ENCODE measurements at places on chromosomes 7 and 10.
A peak's percentile ranks its signal among the peaks of the same experiment; 100 is the strongest.

GRCh38 chr10:130423455-130424305, 287.5 kb downstream of the GLRX3 start:
- no peak for DNase-seq

DNA sequence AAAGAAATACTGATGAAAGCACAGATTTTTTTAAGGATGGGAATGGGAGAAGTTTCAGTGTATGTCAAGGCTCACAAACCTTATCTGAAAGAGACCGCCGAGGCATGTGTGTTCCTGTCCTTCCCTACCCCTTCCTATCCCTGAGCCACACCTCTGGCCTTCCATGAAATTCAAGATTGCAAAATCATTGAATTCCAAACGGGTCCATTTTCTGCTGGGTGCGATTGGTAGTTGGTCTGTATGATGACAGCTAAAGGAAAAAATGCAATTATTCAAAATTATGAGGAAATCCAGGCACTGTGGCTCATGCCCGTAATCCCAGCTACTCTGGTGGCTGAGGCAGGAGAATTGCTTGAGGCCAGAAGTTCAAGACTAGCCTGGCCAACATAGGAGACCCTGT, 170.1 kb downstream of the ARHGAP12 start:
- DNase-seq, result no peak

DNA sequence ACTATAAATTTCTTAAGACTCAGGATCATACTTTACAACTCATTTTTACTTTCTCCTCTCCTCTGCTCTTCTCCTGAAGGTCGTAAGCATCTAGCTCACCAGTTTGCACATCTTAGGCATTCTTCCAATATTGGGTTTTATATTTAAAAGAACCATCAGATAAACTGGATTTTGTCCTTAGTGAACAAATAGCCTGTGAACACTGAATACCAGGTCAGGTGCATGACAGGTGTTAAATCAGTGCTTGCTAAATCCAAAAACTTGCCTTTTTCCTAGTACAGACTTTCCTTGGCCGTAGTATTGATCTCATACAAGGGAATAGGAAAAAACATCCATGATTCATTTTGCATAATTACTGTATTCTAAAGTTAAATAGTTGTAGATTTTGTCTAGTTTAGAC, 53.0 kb downstream of the ARMC3 start:
- no peak for DNase-seq

- no peak for DNase-seq
Measured at GRCh38 chr7:44261240-44261639, 60.5 kb downstream of the YKT6 start.

GRCh38 chr10:130707389-130707979, 571.3 kb downstream of the GLRX3 start:
- no peak for DNase-seq

DNA sequence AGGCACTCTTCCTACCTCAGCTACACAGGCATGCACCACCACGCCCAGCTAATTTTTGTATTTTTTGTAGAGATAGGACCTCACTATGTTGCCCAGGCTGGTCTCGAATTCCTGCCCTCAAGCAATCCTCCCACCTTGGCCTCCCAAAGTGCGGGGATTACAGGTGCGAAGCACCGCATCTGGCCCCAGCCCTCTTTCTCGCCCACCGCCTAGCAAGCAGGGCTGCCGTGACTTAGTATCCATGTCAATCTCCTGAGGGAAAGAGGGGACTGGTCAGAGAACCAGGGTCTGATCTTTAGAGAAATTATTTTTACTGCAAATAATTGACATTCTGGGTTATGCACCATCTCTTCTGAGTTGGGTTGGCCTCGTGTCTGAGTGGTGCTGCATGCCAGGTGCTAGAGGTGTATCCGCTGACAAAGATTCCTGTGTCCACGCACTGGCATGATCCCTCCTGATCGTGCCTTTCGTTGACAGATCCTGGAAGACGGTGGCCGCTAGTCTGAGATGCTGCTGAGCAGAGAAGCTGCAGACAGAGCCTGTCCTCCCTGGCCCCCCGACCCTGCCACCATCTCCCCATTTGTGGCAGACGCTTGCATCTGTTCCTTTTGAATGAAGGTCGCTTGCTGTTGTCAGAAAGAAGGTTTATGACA, 22.7 kb downstream of the WIPI2 start:
- DNase-seq, result no peak

GRCh38 chr10:92880233-92880861, 32.0 kb downstream of the EXOC6 start:
- no peak for DNase-seq

- DNase-seq, result no peak
Measured at GRCh38 chr10:101476383-101476782, 111.7 kb downstream of the POLL start.

DNA sequence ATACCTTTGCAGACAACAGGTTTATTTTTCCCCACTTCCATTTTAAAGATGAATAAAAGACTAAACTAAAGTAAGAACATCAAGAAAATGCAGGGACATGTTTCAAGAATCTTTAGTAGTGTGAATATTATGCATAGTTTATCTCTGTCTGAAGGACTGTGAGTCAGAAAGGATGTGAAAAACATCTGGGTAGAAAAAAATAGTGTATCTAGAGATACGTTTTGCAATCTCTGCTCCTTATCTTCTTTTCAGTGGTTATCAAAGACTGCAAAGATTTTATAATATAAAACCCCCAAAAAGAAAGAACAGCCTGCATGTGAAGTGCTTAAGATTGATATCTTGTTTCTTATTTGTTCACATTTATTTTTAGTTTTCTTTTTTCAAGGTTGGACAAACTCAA, 101.9 kb upstream of the ARHGAP21 start:
- DNase-seq, result no peak

DNA sequence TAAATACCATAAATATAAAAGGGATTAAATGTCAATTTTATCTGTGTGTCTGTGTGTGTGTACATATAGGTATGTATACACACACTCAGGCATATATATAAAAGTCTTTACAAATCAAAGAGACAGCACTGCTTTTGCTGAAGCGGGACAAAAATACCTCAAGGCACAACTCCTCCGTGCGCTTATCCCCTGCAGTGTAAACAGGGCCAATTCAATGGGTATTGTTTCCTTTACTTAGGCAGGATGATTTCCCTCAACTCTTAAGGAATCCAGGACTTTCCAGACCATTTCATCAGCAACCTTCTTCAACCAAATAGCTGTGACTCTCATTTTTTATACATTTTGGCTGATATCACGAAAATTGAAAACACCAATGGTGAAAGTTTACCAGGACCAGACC, 227.7 kb downstream of the CRPPA start:
- DNase-seq, result no peak

DNA sequence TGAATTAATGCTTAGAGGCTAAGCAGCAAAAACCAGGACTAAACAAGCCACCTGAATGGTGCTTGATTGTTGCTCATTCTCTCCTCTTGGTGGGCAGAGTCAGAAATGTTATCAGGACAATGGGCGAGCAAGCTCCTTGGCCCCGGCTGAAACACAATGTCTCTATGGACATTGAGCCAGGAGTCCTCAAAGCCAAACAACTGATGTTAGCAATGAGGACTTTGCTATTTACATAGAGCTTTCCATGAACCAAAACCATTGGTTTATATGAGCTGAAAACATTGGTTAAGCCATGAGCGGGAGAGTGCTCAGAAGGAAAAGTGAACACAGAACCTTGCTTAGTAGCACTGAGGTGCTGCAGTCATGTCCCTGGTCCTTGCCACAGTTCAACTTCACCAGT, 21.5 kb upstream of the NPVF start:
- DNase-seq, result no peak

DNA sequence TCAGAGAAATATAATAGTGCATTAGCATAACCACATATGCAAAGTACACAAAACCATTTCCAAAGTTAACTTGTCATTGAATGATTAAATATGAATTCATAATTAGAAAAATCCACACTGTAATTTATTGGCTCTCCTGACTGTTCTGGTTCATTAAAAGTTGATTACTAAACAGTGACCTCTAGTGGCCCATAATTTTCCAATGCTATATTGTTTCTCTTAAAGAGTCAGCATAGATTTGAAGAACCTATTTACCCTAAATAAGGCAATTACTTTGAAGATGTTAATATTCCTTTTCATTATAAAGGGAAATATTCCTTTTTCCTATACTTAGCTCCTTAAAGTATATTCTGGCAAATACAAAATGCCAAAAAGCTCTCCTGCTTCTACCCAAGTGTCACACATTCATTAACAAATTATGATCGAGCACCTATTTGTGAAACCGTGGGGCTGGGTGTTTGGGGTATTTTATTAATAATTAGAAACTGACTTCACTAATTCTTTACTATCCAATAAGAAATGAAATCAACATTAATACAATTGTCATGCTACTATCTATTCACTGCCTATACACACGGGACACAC, 86.2 kb downstream of the HIBADH start:
- no peak for DNase-seq

DNA sequence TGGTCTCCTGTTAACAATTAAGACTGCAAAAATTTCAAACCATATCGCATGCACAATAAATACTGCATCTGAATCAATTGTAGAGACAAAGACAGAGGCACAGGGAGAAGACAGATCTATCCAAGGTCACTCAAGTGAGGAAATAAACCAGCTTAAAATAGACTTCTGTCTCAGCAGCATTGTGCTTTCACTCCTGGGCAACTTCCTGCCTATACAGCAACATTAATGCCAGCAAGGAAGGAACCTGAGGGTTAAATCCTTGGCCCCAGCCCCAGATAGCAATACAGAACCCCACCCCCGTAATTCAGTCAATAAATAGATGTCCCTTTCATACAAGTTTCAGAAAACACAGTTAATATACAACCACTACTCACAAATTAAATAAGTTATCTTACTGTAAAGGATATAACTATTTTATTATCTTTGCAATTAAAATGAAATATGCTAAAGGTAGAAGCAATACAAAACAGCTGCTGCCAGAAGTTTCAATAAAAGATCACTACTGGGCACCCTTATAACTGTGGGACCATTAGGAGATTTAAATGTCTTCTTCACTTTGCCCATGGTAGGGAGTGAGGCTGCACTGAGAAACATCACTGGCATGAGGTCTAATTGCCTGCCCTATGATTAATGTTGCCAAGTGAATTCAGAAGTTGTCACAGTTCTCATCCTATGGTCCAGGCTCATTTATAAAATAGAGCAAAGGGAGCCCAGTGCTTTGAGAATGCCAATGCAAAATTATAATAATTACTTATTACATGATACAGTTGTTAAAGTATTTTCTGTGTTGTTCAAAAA, 49.4 kb downstream of the CAV1 start:
- DNase-seq, result no peak

DNA sequence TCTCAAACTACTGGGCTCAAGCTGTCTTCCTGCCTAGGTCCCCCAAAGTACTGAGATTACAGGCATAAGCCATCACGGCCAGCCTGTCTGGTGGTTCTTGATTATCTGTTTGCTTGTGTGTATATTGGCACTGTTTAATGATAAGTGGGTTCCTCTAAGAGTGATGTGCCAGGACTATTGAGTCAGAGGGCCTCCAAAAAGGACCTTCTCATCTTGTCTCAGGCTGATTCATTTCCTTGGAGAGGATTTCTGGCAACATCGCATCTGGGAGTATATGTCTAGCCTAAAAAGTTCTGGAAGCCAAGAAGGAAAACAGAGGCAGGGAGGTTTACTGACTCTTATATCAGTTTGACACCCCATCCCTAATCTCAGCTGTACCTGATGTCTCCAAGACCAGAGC, 27.1 kb upstream of the AKAP9 start:
- no peak for DNase-seq

- peak; percentile 48 for DNase-seq
Measured at GRCh38 chr7:155998328-155998691, 186.0 kb upstream of the SHH start.

DNA sequence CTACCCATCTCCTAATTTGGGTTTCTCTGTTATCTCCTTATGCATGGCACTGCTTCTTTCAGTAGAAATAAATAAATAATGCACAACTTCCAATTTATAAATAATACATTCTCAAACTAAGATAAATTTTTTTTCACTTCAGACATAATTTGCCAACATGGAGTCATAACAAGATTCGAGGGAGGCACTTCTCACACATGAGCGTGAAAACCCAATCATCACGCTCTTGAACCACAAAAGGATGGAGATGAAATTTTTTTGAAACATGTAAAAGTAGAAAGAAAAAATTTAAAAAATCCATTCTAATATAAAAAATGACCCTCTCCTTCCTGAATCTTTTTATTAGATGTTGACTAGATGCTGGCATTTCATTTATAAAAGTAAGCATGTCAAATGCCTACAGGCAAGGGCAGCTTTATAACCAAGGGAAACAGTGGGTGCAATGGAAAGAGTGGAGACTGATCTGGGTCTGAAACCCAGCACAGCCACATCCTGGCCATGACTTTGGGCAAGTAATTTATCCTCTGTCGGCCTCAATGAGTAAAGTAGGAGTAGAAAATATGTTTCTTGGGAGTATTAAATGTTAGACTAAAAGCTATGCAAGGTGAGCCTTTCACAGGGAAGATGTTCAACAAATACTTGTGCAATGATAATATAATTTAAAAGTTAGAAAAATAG, 185.0 kb downstream of the STK31 start:
- no peak for DNase-seq

DNA sequence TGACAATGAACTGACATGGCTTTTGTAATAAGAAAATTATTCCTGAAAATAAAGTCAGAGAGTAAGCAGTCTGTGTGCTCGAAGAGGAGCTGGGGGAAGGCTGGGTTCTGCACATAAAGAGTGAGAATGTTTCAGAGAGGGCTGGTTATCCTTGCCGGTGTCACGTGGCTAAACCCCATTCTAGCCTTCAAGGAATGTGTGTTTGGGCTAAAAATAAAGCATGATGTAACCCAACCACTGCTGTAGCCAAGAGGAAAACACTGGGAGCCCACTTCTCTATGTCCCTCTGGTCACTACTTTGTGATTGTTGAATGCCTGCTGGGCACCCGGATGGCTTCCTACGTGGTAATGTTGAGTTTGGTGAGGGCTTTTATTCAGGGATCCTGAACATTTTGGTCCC, 23.5 kb downstream of the WDFY4 start:
- no peak for DNase-seq

GRCh38 chr10:121910673-121911420, 17.0 kb downstream of the ATE1 start:
- no peak for DNase-seq

DNA sequence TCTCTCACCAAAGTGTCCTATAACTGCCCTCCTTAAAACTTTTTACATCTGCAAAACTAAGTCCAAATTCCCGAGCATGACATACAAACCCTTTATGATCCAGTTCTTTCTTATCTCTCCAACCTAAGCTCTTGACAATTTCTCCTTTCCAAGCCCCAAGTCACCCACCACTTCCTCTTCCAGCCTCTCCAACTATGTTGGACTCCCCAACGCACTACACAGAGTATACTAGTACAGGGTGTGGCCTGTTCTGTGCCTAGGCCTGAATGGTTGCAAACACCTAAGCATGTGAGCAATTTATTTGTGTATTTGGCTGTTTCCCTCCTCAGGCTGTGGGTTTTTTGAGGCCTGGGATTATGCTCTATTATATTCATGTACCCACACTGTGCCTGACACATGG, 101.2 kb upstream of the APBB1IP start:
- DNase-seq, result no peak

GRCh38 chr10:43259213-43259991, 7.5 kb downstream of the RASGEF1A start:
- DNase-seq, result no peak
